ENCODE measurements at places on chromosomes 7 and 10.

- DNase-seq: no peak
Observed at GRCh38 chr10:123428391-123428790, 237.8 kb upstream of the GPR26 start.

DNA sequence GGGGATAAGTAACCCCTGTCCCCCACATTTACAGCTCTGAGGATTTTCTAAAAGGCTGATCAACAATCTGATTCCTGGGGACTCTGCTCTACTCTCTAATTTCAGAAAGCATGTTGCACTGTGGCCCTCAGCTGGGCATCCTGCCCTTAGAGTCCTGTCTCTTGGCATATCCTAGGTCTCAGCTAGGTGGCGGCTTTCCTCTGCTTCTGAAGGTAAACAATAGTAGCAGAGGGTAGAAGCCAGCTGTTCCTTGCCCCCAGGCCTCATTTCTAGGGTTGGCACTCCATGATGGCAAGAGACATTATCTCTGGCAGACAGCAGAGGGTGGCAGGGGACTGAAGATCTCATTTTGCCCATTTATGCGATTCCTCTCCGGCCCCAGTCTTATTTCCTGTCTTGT, 77.0 kb downstream of the ADCYAP1R1 start:
- no peak for DNase-seq

DNA sequence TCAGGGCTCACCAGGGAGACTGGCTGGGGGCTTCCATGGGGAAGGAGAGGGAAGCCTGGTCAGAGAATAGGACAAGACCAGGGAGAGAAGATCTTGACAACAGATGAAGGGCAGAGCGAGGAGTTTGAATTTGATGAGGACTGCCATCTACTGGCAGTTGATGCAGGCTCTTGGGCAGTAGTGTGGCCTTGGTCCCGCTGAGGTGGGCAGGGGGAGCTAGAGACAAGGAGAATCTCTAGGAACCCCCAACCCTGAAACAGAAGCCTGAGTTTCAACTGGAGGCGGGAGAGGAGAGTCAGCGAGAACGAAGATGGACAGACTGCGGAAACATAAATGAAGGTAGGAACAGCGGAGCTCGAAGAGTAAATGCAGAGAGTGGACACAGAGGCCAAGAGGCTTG, 81.0 kb downstream of the PPP1R3C start:
- DNase-seq: no peak

GRCh38 chr7:142603870-142604448, 145.3 kb upstream of the PRSS1 start:
- DNase-seq: peak; percentile 65

- no peak for DNase-seq
Observed at GRCh38 chr7:593324-594115, 73.9 kb upstream of the PDGFA start.

- DNase-seq: no peak
Observed at GRCh38 chr7:140595468-140596092, 45.0 kb downstream of the DENND2A start.

DNA sequence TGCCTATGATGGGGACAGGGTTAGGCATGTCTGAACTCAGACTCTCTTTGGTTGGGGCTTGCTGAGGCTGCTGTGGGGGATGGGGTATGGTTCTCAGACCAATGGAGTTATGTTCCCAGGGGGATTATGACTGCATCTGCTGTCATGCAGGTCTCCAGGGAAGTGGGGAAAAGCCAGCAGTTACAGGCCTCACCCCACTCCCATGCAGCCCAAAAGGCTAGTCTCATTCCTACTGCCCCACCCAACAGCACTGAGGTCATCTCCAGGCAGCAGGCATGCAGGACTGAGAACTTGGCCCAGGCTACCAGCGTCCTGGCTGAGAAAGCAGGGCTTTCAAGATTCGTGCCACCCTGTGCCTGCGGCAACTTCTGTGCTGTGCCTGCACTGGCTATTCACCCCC, 373.3 kb downstream of the HTR7 start:
- DNase-seq: peak; percentile 84

- peak; percentile 78 for DNase-seq
Observed at GRCh38 chr7:132430861-132431822, 145.1 kb downstream of the PLXNA4 start.

DNA sequence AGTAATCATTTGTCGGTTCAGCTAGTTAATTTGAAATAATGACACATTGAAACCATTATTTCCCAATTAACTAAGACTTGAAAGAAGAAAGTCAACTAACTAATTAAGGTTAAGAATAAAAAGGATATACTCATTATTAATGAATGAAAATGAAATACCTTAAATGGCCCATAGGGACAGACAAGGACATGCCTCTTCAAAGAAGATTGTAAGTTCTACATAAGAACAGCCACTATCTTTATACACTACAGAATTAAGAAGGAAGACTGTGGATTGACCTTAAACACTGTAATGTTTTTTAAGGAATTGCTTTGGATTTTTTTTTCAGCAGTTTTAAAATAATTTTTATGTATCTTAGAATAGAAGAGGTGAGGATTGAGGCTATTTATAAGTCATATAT, 60.7 kb downstream of the CSTF2T start:
- no peak for DNase-seq
